ENCODE measurements at places on chromosomes 6 and 20.

DNA sequence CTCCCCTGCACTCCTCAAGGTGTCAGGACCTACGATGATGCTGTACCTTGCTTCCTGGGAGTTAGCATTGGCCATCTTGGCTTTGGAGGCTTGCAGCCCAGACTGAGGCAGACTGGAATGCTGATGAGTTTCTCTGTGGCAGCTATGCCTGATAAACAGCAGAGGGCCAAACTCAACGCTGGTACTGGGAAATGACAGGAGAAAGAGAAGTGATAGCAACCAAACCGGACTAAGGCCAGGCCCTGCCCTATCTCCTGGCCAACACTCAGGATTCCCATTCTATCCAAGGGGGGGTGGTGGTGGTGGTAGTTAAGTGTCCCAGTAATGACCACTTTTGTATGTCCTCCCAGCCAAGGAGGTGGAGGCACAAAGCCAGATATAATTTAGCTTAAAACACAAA, 90.0 kb upstream of the DTNBP1 start:
- peak; percentile 71 for DNase-seq

DNA sequence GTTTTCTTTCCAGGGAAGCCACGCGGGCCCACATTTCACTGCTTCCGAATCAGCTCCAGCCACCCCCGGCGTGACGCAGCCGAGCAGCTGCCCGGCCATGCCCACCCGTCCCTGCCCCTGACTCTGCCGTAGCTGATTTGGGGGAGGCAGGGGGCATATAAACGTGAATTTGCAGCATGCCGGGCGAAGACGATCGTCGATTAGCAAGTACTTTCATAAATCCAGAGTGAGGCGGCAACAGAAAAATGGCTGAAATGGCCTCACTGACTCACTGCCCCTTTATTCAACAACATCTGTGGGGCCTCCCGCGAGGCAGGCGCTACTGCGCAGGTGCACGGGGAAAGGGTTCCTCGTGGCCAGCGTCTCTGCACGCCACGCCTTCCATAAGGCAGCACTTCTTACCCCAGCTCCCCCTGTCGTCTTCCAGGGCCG, 118.0 kb downstream of the DLL1 start:
- no peak for DNase-seq

DNA sequence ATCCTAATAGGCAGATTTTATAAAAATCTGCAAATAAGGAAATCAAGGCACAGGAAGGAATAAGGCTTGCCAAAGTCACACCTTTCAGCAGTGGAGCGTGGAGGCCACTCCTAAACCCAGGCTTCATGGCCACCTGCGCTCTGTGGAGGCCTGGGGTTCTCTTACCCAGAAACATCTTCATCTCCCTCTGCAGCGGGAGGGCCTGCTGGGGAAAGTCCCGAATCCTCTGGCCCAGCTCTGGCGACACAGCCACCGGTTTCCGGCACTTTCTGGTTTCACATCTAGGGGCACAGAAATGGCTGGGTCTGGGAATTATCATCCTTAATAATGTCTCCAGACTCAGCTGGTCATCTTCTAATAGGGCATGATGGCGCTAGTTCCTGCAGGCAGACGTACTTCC, 4.2 kb downstream of the TRIM10 start:
- DNase-seq: no peak

DNA sequence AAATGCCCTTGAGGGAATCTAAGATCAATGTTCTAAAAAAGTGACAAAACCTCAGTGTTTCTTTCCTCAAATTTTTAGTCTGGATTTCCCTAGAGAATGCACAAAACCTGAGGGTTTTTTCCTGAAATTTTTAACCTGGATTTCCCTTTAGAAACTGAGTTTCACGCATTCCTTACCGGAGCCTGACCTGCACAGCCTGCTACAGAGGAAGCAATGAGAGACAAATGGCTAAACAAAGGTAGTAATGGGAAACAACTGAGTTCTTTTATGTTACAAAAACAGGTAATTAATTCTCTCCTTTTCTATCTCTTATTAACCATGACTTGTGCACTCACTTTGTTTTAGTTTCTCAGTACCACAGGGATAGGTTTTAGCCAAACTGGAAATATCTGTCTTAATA, 281.7 kb upstream of the NT5E start:
- DNase-seq: no peak
